ENCODE measurements at places on chromosomes 2 and 18.

DNA sequence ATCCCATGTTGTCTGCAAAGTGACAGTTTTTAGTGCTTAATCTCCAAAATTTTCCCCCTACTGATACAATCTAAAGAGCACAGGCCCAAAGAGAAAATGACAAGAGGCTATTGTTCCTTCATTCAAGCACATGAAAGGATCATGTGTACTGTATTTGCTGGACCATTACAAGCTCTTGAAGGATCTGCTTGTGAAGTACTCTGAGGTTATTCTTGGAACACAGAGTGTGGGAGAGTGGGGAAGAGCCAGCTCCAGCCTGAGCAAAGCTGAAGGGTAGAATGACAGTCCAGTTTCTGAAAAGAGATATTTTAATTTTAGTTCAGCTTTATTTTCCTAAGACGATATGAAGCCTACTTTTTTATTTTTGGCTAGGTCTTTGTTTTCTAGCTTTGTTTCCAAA is 112.2 kb downstream of the GALNT3 start:
- DNase-seq, result no peak

- DNase-seq, result no peak
These were observed 77.5 kb upstream of the NFATC1 start for GRCh38 chr18:79318142-79318673.

DNA sequence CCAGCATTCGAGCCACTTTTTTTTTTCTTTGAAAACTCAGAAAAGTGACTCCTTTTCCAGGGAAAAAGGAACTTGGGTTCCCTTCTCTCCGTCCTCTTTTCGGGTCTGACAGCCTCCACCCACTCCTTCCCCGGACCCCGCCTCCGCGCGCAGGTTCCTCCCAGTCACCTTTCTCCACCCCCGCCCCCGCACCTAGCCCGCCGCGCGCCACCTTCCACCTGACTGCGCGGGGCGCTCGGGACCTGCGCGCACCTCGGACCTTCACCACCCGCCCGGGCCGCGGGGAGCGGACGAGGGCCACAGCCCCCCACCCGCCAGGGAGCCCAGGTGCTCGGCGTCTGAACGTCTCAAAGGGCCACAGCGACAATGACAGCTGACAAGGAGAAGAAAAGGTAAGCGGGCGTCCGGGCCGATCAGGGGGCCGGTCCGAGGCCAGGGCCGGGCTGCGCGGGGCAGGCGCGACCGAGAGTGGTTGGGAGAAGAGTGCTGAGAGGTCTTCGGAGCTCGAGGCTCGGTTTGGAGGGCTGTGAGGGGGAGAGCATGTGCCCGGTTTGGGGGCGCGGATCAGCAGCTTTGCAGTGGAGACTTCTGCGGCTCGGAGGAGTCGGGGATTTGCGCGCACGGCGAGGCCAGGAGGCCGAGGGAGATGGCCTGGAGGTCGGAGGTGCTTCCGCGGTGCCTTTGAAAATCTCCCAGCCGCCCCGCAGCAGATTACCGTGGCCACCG is 502 bp downstream of the EPAS1 start:
- no peak for DNase-seq

DNA sequence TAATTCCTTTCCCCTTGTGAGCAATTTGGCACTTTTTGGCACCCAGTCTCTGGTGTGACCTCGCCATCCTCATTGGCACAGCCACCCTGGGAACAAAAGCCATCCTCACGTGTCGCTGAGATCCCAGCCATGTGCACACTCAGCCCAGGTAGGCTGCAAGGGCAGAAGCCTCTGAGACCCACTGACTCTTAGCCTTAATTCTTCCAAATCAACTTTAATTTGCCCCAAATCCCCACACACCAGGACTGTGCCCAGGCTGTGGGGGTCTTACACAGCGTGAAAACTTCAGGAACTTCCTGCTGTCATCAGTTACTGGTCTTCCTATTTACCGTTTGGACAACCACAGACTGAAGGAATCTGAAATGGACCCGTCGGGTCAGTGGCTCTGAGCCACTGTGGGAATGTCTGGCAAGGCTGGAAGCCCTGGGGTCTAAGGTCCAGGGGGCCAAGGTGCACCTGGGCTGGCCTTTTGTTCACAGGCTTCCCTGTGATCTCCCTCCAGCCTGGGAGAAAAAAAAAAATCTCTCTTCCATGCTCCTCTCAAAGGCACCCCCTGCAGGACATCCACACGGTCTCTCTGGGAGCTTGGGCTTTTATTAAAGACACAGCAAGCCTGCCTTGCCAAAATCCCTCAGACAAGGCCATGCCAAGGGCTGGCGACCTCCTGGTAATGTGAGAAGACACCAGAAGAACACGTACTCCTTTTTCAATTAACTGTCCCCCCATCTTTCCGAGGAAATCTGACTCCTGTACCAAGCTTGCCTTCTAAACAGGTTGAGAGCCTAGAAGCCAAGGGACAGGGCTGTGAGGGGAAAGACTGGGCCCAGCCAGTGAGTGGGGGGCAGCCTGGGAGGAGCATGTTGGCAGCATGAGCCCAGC is 42.1 kb upstream of the LAPTM4A start:
- peak; percentile 39 for DNase-seq

GRCh38 chr2:102664471-102664909 is 45.1 kb downstream of the SLC9A2 start:
- no peak for DNase-seq

- DNase-seq, result no peak
These were observed 33.7 kb downstream of the EIF4E2 start for GRCh38 chr2:232584238-232584637.

- no peak for DNase-seq
These were observed 36.4 kb upstream of the CXCR4 start for GRCh38 chr2:136154384-136154783.

GRCh38 chr2:523698-524270 is 153.4 kb downstream of the TMEM18 start:
- no peak for DNase-seq

GRCh38 chr18:56021136-56021808 is 433.3 kb upstream of the TCF4 start:
- DNase-seq, result no peak

DNA sequence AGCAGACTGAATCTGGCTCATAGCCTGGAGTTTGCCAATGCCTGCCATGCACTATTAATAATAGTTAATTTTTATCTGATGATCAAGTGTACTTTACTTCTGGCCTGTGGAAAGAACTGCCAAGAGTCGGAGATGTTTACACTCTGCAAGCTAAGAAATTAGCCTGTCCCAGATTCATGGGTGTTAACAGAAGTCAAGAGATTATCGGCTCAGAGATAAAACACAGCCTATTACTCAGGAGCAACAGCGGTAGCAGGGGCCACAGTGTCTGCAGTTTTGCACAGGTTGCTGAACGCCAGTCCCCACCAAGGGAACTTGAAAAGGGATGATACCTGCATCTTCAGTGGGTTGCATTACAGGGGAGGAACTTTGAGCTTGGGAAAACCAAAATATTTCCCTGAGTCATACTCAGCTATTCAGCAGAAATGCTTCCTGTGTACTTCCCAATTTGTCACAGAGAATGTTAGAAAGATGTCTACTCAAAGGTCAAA is 4.3 kb upstream of the ADI1 start:
- no peak for DNase-seq

DNA sequence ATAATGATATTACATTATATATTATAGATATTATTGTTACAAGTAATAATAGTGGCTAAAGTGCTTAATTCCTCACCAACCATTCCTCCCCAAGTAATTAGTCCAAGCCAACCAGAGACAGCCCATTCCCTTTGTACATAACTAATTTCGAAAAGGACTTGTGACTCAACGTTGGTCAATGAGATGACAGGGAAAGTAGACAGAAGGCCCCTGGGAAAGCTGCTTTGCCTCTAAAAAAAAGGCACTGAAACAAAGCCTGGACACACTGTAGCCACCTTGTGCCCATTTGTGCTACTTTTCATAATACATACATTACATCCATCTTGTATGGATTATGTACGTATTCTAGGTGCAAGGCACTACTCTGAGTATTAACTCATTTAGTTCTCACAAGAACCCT is 28.8 kb downstream of the COLEC12 start:
- no peak for DNase-seq

DNA sequence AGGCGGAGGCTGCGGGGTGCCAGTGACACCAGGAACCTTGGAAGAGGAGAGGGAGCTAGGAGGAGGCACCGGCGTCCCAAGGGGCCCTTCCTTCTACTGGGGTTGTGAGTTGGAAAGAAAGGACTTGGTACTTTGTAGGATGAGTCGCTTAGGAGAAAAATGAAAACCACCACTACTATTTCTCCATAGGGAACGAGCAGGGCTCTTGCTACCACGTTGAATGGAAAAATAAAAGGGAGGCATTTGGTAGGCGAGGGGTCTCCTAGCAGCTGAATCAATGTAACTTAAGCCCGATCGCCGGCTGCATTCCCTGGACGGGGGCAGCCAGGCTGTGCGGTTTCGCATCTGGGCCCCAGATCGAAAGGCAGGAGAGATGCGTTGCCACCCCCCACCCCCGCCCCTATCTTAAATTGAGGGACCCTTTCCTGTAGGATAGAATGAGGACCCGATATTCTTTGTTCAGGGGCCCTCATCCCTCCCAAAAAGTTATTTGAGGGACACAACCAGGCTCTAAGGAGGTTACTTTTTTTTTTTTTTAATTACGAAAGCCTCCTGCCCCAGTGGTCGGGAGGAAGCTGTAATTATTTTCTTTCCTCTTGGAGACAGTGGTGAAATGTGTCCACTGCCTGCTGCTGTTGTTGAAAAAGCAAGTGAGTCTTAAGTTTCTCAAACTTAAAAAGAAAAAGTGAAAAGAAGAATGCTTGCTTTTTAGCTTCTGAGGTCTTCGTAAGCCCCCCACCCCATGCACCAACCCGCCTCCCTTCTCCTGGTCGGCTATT is 1.3 kb downstream of the IGFBP2 start:
- DNase-seq, result no peak

- DNase-seq, result no peak
These were observed 3.7 kb upstream of the LRRFIP1 start for GRCh38 chr2:237623428-237624403.

DNA sequence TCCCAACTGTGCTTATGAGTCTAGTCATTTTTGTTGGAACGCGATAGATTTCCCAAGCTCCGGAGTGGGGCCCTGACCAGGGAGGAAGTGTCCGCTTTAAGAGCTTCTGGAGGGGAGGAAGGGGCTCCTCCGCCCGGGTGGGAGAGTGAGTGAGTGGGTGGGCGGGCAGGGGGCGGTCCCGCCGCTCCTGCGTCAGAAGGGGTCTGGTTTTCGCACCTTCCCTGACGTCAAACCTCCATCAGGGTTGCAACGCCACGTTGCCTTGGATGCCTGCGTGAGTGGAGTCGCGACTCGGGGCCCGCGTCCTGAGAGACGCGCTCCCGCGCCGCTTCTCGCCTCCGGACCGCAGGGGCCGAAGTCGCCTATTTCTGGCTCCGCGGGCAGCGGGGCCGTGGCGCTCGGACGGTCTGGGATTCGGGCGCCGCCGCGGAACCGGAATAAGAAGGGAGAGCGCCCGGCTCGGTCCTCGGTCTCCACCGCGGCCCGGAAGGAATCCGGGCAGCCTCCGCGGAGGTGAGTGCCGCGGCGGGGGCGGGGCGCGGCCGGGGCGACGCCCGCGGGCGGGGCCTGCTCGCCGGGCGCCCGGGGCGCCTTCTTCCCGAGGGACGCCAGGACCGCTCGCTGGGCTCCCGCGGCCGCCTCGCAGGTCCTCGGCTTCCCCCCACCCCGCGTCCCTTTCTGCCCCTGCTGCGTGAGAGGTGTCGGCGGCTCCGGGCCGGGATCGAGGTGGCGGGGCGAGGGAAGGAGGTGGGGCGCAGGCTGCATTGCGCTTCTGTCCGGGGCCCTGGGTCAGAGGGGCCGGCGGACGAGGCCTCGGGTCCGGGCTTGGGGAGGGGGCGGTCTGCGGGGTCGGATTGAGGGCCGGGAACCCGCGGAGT is at the start of gene ZDBF2:
Gene ZDBF2 (plus strand): TSS at position 230 of the 878 bp plus-strand sequence. CDS start 7,187 bp downstream, outside the sequence.
- no peak for DNase-seq

- no peak for DNase-seq
These were observed 211.1 kb downstream of the LRATD1 start for GRCh38 chr2:14843507-14844204.

DNA sequence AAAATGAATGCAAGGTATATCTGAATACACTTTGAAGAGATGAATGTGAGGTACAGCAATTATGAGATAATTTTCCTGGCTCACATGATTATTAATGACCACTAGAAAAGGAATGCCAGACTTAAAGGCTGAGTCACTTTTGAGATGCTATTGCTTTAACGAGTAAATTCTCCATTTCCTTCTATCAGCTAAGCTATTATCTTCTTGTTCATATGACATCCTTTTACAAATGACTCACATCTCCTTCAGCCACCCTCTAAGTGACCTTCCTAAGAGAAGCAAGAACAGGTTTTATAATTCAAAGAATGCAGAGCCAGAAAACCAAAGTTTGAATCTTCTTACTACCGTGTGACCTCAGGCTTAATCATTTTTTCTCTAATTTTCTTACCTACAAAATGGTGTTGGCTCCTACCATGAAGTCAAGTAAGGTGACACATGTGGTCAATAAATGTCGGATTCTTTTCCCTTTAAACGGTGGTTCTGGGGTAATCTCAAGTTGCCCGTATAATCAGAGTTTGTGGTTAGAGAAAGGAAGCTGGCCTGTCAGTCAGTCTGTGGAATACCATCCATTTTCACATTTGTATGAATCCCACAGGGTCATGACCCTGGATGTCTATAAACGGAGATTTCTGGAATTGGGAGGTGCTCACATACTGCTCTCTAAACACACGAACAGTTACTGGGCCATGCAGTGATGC is 184.0 kb upstream of the PID1 start:
- DNase-seq, result peak; percentile 66

DNA sequence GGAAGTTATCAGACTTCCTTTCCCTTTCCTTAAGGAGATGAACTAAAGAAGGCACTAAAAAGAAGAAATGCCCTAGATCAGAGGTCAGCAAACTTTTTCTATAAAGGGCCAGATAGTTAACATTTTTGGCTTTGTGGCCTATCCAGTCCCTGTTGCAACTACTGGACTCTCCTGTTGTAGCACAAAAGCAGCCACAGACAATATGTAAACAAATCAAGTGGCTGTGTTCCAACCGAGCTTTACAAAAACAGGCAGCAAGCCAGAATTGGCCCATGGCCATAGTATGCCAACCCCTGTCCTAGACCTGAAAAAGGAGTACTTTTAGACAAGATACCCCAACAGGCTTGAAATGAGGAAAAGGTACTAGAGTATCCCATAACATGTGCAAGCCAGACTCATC is 10.9 kb downstream of the NHEJ1 start:
- DNase-seq, result no peak

- no peak for DNase-seq
These were observed 127.5 kb downstream of the NFATC1 start for GRCh38 chr18:79523206-79523735.
